SK-N-SH treated with all-trans-retinoic acid at 6 μM for 48 hours (cell line): ENCODE measurements at places on chromosomes 11 and 22.

DNA sequence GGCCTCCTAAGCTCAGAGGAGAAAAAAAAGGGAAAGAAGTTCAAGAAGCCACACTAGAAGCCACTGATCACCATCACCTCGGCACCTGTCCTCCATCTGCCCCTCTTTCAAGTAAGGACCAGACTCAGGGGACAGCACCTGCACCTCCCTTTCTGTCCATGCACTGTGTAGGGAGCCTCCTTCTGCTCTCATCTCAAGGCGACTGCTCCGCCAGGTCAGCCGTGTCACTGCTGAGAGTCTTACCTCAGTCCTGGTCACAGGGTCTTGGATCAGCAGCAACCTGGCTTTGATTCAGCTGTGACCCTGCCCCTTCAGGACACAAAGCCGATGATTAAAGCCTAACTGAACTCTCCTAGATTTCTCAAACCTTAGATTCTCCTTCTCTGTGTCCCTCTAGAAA, 101.5 kb downstream of the ZNF280B start:
- no peak for ATAC-seq

- no peak for ATAC-seq
Observed at GRCh38 chr11:64724863-64725532, 2.0 kb upstream of the NRXN2 start.

DNA sequence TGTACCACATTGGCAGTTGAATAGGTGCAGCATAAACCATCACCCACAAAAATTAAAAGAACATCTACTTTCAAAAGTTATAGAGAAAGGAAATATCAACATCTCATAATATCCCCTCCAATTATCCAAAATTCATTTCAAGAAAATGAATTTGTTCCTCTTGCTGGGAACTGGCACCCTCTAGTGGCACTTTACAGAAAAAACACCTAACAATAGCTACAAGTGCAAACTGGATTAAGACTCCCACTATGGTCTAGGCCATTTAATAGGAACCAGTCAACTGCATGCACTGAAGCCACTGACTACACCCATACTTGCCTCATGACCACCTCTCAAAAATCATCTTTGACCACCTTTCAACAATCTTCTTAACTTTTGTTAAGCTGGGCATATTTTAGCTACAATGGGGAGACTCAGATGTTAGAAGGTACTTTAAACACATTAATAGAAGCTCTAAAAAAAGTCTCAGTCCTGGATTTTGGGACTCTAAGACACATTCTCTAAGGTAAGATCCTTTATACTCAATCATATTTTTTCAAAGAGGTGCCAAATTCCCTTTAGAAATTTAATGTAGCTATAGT, 17.3 kb downstream of the TRAF6 start:
- ATAC-seq = peak; percentile 55; the same call in 2 of the 3 replicates

DNA sequence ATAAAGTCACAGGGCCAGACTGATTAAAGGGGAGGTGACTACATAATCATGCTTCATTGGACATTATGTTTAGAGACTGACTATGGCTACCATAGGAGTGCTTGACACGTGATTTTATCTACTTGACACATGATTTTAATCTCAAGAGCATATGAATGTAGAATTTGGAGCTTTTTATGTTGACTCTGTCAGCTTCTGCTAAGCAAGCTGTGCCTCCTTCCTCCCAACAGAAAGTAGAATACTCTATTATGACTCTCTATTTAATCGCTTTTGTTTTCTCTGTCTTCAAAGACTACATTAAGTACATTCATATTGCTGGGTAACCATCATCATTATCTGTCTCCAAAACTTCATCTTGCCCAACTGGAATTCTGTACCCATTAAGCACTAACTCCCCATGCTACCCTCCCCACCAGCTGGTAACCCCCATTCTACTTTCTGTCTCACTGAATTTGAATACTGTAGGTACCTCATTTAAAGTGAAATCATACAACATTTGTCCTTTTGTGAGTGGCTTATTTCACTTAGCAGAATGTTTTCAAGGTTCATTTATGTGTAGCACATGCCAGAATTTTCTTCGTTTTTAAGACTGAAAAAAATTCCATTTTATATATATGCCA, 24.7 kb upstream of the ANGPTL5 start:
- no peak for ATAC-seq

DNA sequence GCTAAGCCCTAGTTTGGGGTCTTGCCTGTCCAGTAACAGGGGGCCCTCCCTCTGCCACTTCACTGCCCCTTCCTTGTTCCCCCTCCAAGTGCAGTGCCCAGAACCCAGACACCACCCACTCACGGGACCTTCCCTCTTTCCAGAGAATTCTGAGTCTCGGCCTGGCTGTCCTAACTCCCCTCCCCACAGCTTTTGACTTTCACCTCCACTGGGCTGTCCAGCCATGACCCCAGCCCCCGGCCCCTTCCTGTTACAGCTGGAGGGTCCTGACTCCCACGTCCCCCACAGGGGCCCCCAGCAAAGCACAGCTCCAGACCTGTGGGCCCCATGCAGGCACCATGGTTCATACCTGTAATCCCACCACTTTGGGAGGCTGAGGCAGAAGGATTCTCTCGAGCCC, 71.5 kb downstream of the BRD1 start:
- no peak for ATAC-seq

- no peak for ATAC-seq
Observed at GRCh38 chr22:20000246-20001081, 16.2 kb downstream of the ARVCF start.

- ATAC-seq = no peak
Observed at GRCh38 chr11:33624083-33624482, 76.5 kb downstream of the C11orf91 start.
